Adrenal gland (tissue), 19 donors: ENCODE measurements at places on chromosomes 6 and 20. TPM values are rescaled to one million over a fixed set of nuclear protein-coding genes. Genes with fewer than 3 reads are reported as not detected.

DNA sequence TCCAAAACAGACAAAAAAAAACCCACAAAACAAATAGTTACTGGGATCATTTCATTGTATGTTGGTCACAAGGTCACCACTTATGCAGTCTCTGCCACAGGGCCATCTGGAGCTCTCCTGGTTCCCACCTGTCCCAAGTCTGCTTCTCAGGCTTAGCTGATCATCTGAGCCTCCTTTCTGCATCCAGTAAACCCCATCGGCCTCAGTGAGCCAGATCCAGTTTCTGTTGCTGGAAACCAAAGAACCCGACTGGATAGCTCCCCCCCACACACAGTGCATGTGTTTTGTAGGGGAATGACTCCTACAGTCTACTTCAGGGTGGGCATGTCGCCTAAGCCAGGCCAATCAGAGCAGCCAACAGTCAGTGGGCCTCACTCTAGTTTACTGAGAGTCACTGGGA, 233.3 kb downstream of the PREX1 start:
- no peak overlapping the region for H3K27ac ChIP-seq
- no peak for DNase-seq
- H3K4me3 ChIP-seq: no peak overlapping the region

DNA sequence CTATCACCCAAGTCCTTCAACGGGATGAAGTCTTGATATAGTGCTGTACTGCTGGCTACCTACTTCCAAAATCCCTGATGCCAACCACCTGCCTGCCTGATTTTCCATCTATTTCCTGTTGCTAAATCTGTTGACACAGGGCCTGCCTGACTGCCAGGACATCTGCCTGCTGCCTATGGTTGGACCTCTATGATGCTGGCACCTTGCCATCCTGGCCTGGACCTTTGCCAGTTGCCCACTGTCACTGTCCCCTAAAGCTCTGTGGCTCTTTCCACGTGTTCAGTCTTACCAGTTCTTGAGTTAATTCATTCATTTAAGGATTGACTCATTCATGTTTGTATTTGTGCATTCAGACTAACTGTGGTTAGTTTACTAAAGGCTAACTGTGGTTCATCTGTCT, 9.2 kb upstream of the RGS17 start:
- H3K27me3 ChIP-seq: no peaks in the 10 kb centered on the region
- DNase-seq: no peak
- H3K4me3 ChIP-seq: no peak overlapping the region

DNA sequence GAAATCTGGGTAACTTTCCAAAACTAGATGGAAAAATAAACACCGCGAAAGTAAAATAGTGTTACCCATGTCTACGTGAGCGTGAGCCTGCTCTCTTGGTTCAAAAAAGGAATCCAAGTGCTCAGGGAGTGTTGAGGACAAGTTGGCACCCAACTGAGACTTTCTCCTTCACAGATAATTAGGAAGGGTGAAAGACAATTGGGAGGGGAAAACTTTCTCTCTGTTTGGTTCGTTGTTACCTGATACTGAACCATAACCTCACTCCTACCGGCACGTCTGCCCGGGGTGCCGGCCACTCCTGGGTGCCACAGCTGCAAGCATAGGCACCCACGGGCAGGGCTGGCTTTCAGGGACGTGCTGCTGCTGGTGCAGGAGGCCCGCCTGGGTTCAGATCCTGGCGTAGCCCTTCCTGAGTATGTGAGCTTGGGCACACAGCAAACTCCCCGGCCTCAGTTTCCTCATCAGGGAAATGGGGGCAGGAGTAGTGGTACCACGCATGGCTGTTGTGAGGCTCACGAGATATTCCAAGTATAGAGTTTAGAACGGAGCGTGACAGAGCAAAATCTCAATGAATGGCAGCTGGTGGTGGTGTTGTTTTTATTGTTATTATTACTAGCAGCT, 38.2 kb upstream of the PMEPA1 start:
- H3K27ac ChIP-seq: no peak overlapping the region
- H3K4me1 ChIP-seq: peaks cover 14% of the 10 kb centered on the region
- H3K4me3 ChIP-seq: no peak overlapping the region
- no peaks in the 10 kb centered on the region for H3K27me3 ChIP-seq
- no peak for DNase-seq
- H3K36me3 ChIP-seq: no peaks in the 10 kb centered on the region

DNA sequence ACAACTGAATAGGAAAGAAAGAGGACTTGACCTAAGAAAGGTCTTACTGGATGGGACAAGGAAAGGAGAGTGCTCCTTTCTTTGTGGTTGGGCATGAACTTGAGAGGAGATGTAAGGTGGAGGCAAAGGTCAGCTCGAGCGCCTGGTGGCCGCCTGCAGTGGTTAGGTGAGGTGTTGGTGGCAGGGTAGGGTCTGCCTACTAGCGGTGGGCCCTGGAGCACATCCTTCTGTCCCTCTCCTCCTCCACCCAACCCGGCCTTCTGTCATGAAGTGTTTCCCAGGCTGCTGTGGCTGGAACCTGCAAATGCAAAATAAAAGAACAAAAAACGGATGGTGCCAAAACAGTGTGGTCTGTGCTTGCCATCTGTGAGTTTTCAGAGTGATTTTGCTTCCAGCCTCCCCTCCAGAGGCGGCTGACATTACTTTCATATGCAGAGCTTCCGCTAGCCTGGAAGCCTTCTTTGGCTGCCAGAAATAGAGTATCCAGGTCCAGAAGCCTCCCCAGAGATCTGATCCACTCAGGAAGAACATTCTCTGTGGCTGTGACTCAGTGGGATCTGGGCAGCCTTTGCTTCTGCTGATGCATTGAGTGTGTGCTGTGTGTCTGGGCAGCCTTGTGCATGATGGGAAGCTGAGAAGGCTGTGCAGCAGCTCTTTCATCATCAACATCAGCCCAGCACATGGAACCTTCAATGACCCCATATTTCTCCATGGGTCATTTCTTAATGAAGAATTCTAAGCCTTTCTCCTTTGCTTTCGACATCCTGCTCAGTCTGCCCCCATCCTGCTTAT, 79.8 kb upstream of the FAM184A start:
- no peak overlapping the region for H3K4me3 ChIP-seq
- H3K27ac ChIP-seq: no peak overlapping the region
- H3K27me3 ChIP-seq: no peaks in the 10 kb centered on the region
- H3K36me3 ChIP-seq: no peaks in the 10 kb centered on the region
- DNase-seq: no peak

- no peak overlapping the region for H3K27ac ChIP-seq
- H3K4me1 ChIP-seq: no peaks in the 10 kb centered on the region
- no peak overlapping the region for H3K4me3 ChIP-seq
- no peaks in the 10 kb centered on the region for H3K27me3 ChIP-seq
- no peak for DNase-seq
These were observed 64.5 kb downstream of the CDC5L start for GRCh38 chr6:44451803-44452695.

DNA sequence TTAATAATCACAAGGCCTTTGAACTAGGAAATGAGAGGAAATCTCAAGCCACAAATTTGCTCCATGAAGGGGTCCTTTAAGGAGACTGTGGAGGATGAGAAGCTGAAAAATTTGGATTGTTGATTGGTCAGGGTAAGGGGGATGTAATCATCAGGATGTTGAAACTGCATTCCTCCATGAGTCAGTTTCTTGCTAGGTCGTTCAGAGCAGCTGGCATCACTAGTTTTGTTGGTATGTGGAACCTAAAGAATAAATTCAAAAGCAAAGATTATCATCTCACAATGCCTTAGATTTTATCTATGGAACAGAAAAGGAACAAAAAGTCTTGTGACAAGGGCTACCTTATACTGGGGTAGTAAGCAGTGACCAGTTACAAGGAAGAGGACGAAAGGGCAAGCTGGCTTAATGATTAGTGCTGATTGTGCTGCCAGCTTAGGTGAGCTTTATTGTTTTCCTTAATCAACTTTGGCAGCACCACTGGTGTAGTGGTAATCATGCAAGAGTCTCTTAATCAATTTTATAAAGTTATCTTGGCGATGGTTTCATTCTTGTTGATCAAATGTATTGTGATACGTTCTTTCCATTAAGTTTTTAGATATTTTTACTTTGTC, 36.6 kb downstream of the CRISP2 start:
- no peak for DNase-seq
- no peaks in the 10 kb centered on the region for H3K36me3 ChIP-seq
- H3K4me1 ChIP-seq: no peaks in the 10 kb centered on the region
- no peaks in the 10 kb centered on the region for H3K27me3 ChIP-seq

GRCh38 chr20:53527196-53527595, 66.4 kb downstream of the ZNF217 start:
- no peak overlapping the region for H3K4me3 ChIP-seq
- H3K36me3 ChIP-seq: no peaks in the 10 kb centered on the region
- DNase-seq: no peak
- H3K27ac ChIP-seq: no peak overlapping the region
- no peaks in the 10 kb centered on the region for H3K4me1 ChIP-seq
- no peaks in the 10 kb centered on the region for H3K27me3 ChIP-seq

DNA sequence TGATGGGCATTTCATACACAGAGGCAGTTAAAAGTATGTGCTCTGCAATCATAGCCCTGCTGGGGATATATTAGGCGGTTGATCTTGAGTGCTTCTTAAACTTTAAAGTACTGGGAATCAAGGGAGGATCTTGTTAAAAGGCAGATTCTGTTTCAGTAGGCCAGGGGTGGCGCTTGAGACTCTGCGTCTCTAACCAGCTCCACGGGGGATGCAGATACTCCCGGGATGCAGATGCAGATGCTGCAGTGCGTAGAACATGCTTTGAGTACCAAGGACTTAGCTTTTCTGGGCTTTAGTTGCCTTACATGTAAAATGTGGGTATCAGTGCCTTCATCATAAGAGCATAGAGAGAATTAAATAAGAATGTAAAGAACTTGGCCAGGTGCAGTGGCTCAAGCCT, 44.4 kb upstream of the ENPP5 start:
- H3K4me3 ChIP-seq: no peak overlapping the region
- DNase-seq: no peak
- no peaks in the 10 kb centered on the region for H3K27me3 ChIP-seq

- H3K27me3 ChIP-seq: no peaks in the 10 kb centered on the region
- H3K36me3 ChIP-seq: no peaks in the 10 kb centered on the region
- no peaks in the 10 kb centered on the region for H3K4me1 ChIP-seq
These were observed 71.7 kb downstream of the ADGRG6 start for GRCh38 chr6:142373268-142374090.

GRCh38 chr6:137486416-137486815, 7.8 kb downstream of the OLIG3 start:
- H3K4me1 ChIP-seq: no peaks in the 10 kb centered on the region
- no peak for DNase-seq
- H3K36me3 ChIP-seq: no peaks in the 10 kb centered on the region
- no peak overlapping the region for H3K27ac ChIP-seq

GRCh38 chr6:6781172-6781872, 192.8 kb downstream of the LY86 start:
- no peak overlapping the region for H3K4me3 ChIP-seq
- peaks cover 44% of the 10 kb centered on the region for H3K4me1 ChIP-seq
- DNase-seq: peak; percentile 89
- H3K27ac ChIP-seq: peak overlapping the region; percentile 71
- H3K27me3 ChIP-seq: no peaks in the 10 kb centered on the region

GRCh38 chr20:56504373-56505005, 20.1 kb upstream of the FAM209A start:
- no peaks in the 10 kb centered on the region for H3K4me1 ChIP-seq
- H3K36me3 ChIP-seq: no peaks in the 10 kb centered on the region
- H3K4me3 ChIP-seq: no peak overlapping the region
- no peaks in the 10 kb centered on the region for H3K27me3 ChIP-seq
- H3K27ac ChIP-seq: no peak overlapping the region

DNA sequence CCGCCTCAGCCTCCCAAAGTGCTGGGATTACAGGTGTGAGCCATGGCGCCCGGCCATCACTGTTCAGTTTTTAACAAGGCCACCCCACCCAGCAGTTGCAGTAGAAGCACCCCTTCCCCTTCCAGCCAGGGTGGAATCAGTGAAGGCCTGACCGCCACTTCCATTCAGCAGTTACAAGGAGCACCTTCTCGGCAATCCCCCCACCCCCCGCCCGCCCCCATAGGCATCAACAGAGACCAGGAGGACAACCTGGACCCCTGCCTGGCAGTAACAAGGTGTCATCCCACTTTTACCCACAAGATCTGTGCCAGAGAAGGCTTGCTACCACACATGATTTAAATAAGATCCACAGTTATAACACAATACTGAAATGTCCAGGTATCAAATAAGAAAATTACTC, 23.1 kb downstream of the NCR2 start:
- no peaks in the 10 kb centered on the region for H3K4me1 ChIP-seq
- H3K4me3 ChIP-seq: no peak overlapping the region
- H3K27me3 ChIP-seq: peaks cover 16% of the 10 kb centered on the region
- no peak overlapping the region for H3K27ac ChIP-seq

GRCh38 chr6:2232445-2232844, 13.0 kb downstream of the GMDS start:
- H3K4me1 ChIP-seq: no peaks in the 10 kb centered on the region
- H3K27me3 ChIP-seq: no peaks in the 10 kb centered on the region
- no peaks in the 10 kb centered on the region for H3K36me3 ChIP-seq
- no peak for DNase-seq

DNA sequence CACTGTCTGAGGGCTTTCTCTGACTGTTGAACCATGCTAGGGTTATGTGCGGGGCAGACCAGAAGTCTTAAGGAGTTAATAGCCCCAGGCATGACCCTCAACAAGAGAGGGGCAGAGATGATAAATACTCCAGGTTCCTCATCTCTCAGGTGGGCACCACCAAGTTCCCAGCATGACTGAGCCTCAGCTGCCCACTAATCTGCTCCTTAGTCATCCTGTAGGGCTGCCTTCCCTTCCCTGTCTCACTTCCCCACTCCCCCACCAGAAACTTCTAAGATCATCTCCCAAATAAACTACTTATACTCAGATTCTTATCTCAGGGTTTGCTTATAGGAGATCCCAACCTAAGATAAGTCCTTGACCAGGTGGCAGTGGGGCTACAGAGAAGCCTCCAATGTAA, 137.2 kb upstream of the PRND start:
- no peaks in the 10 kb centered on the region for H3K4me1 ChIP-seq
- H3K27ac ChIP-seq: no peak overlapping the region
- no peaks in the 10 kb centered on the region for H3K27me3 ChIP-seq

GRCh38 chr6:37202788-37203491, 33.0 kb downstream of the PIM1 start:
- no peak overlapping the region for H3K4me3 ChIP-seq
- H3K27me3 ChIP-seq: no peaks in the 10 kb centered on the region
- DNase-seq: no peak
- H3K4me1 ChIP-seq: no peaks in the 10 kb centered on the region
- no peaks in the 10 kb centered on the region for H3K36me3 ChIP-seq

- DNase-seq: no peak
- peak within 1 kb of the TSS; percentile 25 for H3K27ac ChIP-seq
- no peaks in the 10 kb centered on the region for H3K36me3 ChIP-seq
- H3K27me3 ChIP-seq: no peaks in the 10 kb centered on the region
These were observed at the start of gene NFATC2 for GRCh38 chr20:51542571-51543421. Gene NFATC2 (minus strand): TSS chr20:51542719. CDS start chr20:51542499, 220 bp downstream.

LGSN gene
- not detected for total RNA-seq

PHACTR3 gene
- total RNA-seq: 0.42 TPM

PLEKHG1 gene
- 14.1 TPM for total RNA-seq

FAXC gene
- not detected for total RNA-seq

FIG4 gene
- 19.0 TPM for total RNA-seq

NKAIN2 gene
- total RNA-seq: 0.19 TPM

MLN gene
- total RNA-seq: not detected
